ENCODE measurements at places on chromosomes 4 and X. TPM values are rescaled to one million over a fixed set of nuclear protein-coding genes. Genes with fewer than 3 reads are reported as not detected.

DNA sequence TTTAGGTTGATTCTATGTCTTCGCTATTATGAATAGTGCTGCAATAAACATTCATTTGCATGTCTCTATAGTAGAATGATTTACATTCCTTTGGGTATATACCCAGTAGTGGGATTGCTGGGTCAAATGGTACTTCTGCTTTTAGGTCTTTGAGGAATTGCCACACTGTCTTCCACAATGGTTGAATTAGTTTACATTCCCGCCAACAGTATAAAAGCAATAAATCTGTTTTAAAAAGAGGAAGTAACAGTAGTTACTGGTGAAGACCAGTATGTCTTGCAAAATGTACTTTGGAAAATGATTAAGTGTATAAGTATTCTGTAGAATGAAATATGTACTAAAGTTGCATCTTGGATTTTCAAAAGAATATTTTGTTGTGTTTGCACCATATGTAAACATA is 77.3 kb downstream of the SHROOM4 start:
- H3K4me1 ChIP-seq = no peaks in the 10 kb centered on the region
- no peak overlapping the region for H3K4me3 ChIP-seq
- no peak overlapping the region for H3K27ac ChIP-seq
- no peaks in the 10 kb centered on the region for H3K27me3 ChIP-seq
- no peaks in the 10 kb centered on the region for H3K36me3 ChIP-seq

The RAB33A gene
- 2.8 TPM for total RNA-seq

- no peaks in the 10 kb centered on the region for H3K27me3 ChIP-seq
- no peak overlapping the region for H3K27ac ChIP-seq
- no peak overlapping the region for H3K4me3 ChIP-seq
- H3K4me1 ChIP-seq = no peaks in the 10 kb centered on the region
- DNase-seq = no peak
Measured at GRCh38 chrX:46298821-46299220, 246.4 kb downstream of the ZNF674 start.

The BST1 gene
- 3.5 TPM for total RNA-seq

DNA sequence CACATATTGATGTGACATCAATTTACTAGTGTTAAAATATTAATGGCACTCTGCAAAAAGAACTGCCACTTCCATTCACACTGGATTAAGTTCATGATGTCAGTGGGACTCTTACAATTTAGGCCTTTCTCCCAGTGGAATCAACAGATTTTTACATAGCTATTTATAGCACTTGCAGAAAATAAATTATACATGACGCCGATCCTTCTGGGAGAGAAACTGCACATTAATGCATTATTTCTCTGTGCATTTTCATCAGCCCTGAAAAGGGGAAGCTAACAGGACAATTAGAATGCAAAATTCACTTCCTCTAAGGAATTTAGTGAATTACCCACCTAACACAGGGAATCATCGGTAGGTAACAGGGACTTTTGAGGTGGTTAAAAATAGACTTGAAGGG is 15.7 kb downstream of the LGI2 start:
- no peaks in the 10 kb centered on the region for H3K36me3 ChIP-seq
- no peak for DNase-seq
- H3K27me3 ChIP-seq = no peaks in the 10 kb centered on the region
- H3K4me1 ChIP-seq = peaks cover 7% of the 10 kb centered on the region
- no peak overlapping the region for H3K4me3 ChIP-seq

The FAM149A gene
- 6.7 TPM for total RNA-seq

The CTAG1B gene
- total RNA-seq = not detected

The SLC9B1 gene
- total RNA-seq = not detected

The PNMA6A gene
- 4.5 TPM for total RNA-seq

DNA sequence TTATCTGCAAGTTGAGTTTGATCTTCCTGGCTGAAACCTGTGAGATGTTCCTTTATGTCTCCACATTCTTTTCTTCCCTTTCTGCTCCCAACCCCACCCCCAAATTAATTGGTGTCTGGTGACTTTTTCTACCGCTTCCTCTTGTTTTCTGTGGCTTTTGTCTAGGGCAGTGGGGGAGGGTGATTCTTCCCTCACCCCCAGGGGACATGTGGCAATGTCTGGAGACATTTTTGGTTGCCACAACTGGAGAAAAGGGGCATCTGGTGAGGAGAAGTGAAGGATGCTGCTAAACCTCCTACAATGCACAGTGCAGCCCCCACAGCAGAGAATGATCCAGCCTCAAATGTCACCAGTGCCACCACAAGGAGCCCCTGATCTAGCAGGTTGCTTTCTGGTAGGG is 152.9 kb downstream of the NHS start:
- no peaks in the 10 kb centered on the region for H3K27me3 ChIP-seq
- H3K4me1 ChIP-seq = peaks cover 11% of the 10 kb centered on the region
- H3K27ac ChIP-seq = no peak overlapping the region
- DNase-seq = no peak
- H3K36me3 ChIP-seq = no peaks in the 10 kb centered on the region

The RASL11B gene
- total RNA-seq = 8.9 TPM

- no peaks in the 10 kb centered on the region for H3K27me3 ChIP-seq
- no peaks in the 10 kb centered on the region for H3K36me3 ChIP-seq
- H3K4me3 ChIP-seq = no peak overlapping the region
- H3K27ac ChIP-seq = no peak overlapping the region
- DNase-seq = no peak
Measured at GRCh38 chr4:2942037-2942531, 21.1 kb downstream of the NOP14 start.

Data from hepatocyte (in vitro differentiated cells).